IMR-90 (cell line): ENCODE measurements at places on chromosomes 16 and 17.

- DNase-seq = no peak
Measured at GRCh38 chr16:83004868-83005652, 378.3 kb downstream of the CDH13 start.

- DNase-seq = no peak
Measured at GRCh38 chr16:90012991-90013745, 6.1 kb downstream of the DBNDD1 start.

- DNase-seq = no peak
Measured at GRCh38 chr16:19497176-19497575, 24.7 kb downstream of the GDE1 start.

- DNase-seq = peak; percentile 9
Measured at GRCh38 chr17:74862108-74862901, 2.6 kb upstream of the GRIN2C start.

DNA sequence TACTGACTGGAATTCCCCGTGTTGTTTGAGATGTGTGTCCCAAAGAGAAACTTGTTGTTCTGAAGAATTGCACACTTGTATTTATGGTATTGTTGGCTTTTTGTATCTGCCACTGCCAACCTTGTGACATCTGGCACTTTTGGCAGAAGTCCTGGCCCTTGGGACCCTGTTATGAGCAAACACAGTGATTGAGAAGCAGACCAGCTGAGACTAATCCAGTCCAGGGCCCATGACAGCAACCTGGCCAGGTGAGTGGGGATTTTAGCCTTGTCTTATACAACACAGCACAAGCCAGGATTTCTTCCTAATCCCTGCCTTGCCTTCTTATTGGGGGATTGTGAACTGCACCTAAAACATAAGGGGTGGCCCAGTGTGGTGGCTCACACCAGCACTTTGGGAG, 80.0 kb downstream of the NTN1 start:
- no peak for DNase-seq

GRCh38 chr16:21300309-21301167, 22.4 kb upstream of the CRYM start:
- peak; percentile 100 for DNase-seq

DNA sequence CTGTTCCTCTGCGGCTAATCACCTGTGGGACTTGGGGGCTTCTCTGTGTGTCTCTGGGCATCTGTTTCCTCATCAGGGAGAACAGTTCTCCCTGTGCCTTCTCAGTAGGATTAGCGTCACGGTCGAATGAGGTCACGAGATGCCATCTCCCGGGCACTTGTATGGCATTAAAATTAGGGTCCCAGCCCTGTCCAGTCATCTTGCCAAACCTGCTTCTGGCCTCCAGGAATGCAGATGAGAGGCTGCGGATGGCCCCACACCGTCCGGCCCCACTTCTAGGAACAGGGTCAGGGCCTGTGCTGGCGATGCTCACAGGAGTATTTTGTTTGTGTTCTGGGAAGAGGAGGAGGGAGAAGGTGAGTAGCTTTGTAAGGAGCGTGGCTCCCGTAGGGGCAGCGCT, 58.5 kb downstream of the OR1D5 start:
- no peak for DNase-seq

DNA sequence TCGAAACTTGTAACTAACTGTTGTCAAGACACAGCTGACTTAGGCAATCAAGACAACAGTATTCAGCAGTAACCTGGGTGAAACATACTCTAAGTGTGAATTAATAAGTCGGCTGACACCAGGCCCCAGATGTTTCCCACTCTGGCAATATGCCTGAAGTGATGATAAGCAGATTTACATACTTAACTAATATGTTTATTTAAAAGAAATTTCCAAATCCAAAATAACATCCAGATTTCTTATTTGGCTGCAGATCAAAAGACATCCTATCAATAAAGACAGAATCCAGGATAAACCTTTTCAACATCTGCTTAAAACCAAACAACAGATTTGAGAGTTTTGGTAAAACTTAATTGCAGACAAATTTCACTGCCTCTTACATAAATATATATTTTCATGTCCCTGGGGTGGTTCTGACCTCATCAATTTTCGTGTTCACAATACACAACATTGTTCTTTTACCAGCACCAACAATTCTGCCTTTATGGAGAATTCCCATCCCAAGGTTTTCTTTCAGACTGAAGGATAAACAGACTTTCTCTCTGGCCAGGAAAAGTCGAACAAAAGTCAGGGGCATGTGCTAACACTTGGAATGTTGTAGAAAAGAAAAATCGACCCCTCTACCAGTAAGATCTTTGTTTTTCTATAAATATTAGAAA, 45.1 kb upstream of the TOX3 start:
- no peak for DNase-seq

DNA sequence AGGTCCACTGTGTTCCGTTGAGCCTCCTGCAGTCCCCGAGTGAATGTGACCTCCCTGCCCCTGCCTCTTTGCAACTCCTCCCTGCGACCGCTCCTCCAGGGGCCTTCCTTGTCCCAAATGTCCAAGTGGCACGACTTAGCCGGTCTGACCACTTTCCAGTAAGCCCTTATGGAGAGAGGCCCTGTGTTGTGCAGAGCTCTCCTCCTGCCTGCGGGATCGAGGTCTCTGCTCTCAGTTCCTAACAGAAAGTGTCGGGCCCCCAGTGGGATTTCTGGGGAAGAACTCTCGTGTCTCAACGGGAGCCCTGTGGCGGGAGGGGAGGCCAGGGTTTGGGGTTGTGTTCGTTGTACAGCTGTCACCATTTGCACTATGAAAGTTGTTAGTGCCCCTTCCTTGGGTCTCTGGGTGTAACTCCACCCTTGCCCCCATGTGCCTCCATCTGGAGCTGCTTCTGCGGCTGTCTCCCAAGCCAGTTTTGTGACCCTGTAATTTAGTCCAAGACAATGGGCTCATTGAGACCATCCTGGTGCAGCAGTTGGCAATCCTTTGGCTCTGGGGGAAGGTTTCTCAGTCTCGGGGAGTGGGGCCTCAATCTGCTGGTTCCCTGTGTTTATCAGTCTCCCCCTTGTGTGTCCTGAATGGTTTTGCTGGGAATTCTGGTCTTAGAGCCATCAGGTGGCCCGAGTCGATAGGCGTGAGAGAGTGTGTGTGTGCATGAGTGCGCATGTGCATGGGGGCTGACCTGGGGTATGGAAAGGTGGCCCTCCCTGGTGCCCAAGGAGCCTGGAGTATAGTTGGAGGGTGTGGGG, 234.5 kb downstream of the SEC14L1 start:
- DNase-seq = no peak

GRCh38 chr17:64355536-64356303, 34.9 kb downstream of the PECAM1 start:
- DNase-seq = peak; percentile 43

DNA sequence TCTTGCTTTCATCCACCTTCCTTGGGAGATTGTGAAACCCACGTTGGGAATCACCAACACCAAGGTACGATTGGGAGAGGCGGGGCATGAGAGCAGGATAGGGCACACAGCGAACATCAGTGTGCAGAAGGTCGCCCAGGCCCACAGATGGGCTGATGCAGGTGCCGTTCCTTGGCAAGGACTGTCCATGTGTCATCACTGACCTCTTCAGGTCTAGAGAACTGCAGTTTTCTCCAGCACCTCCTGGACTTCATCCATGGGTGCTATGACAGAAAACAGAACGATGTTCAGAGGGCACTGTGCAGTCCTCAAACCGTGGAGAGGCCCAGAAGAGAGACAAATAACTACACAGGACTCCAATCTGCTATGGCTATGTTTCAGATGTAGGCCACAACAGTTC, 23.9 kb upstream of the TAT start:
- no peak for DNase-seq
